ENCODE measurements at places on chromosomes 1 and 21.

DNA sequence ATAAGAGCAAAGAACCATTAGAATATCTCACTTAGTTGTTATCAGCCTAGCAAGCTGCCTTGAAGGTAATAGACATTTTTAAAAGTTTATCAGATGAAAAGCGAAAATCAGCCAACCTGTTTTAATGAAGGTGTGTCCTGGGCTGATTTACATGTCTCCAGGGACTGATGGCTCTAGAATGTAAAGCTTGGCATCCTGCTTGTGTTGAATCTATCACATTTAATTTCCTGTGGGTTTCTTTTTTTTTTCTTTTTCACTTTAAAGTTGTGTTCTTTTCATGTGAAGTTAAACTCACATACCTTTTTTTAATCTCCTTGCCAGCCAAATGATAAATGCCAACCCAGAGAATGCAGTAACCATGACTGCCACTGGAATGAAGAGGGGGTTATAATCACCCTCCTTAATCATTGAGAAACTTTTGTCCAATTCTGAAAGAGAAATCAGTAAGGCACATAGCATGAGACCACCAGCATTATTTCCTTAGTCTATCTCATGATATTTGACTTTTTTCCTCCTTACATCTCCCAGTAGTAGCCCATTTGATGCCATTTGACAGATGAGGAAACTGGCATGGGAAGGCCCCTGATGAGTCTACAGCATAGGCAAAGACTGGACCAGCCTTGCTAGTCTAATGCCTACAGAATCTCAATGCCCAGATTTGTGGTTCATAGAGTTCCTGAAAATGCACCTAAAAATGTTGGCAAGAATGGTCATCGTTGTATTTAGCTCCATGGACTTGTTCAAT, 10.0 kb downstream of the SELL start:
- DNase-seq, result no peak

- no peak for DNase-seq
Measured at GRCh38 chr1:157311730-157312081, 173.5 kb upstream of the ETV3 start.

DNA sequence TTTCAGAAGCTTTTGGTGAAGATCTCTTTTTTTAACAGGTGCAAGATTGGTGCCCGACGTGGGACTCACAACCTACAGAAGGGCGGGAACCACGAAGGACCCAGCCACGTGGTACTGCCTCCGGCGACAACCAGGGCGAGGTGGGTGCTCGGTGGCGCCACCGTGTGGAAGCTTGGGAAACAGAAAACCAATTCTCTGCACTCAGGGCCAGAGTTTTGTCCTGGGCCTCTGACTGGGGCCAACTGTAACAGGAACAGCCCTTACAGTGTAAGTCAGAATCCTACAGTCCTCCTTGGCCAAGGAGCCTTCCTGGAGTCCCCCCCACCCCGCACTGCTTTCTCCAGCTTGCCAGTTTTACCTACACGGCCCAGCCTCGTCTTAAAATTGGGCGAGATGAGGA, 11.6 kb upstream of the S100A7A start:
- no peak for DNase-seq

GRCh38 chr1:221633841-221634409, 108.0 kb downstream of the DUSP10 start:
- no peak for DNase-seq

GRCh38 chr1:220565670-220566069, 37.7 kb downstream of the MARK1 start:
- DNase-seq, result no peak
